H1 (cell line): ENCODE measurements at places on chromosomes 2 and 18. TPM values are rescaled to one million over a fixed set of nuclear protein-coding genes. Genes with fewer than 3 reads are reported as not detected.

DNA sequence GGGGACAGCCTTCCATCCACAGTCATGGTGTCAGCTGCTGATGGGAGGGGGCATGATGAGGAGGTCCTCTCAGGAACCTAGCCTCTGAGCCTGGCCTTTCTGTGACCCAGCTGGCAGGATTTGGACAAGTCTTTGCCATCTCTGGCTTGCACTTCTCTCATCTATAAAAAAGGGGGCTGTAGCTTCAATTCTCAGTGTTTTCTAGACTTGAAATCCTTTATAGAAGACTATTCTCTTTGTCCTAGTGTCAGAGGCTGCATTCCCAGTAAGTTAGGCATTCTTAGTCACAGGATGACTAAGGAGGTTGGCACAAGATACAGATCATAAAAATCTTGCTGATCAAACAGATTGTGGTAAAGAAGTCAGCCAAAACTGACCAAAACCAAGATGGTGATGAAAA is 958.5 kb downstream of the CNTNAP5 start:
- no peak for DNase-seq

DNA sequence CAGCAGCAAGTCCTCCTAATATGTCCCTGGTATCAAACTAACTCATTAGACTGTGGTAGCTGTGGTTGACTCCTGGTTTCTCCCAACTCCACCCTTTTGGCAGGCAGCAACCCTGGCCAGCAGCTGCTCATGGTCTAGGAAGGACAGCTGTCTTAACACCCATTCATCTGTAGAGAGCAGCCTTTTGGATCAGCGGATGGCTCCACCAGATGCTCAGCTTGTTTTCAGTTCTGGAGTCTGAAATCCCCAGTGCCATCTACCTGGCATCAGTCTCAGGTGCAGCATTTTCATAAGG is 100.5 kb downstream of the SPOPL start:
- DNase-seq = no peak

GRCh38 chr18:2914881-2915240 is 68.1 kb downstream of the EMILIN2 start:
- no peak for DNase-seq

GRCh38 chr2:144480285-144480684 is 39.6 kb downstream of the ZEB2 start:
- no peak for DNase-seq

- peak; percentile 83 for DNase-seq
Measured at GRCh38 chr2:70901227-70902066, 34.3 kb upstream of the ATP6V1B1 start.

LBX2 gene
- polyA plus RNA-seq = 0.27 and 0.42 TPM in 2 replicates

DNA sequence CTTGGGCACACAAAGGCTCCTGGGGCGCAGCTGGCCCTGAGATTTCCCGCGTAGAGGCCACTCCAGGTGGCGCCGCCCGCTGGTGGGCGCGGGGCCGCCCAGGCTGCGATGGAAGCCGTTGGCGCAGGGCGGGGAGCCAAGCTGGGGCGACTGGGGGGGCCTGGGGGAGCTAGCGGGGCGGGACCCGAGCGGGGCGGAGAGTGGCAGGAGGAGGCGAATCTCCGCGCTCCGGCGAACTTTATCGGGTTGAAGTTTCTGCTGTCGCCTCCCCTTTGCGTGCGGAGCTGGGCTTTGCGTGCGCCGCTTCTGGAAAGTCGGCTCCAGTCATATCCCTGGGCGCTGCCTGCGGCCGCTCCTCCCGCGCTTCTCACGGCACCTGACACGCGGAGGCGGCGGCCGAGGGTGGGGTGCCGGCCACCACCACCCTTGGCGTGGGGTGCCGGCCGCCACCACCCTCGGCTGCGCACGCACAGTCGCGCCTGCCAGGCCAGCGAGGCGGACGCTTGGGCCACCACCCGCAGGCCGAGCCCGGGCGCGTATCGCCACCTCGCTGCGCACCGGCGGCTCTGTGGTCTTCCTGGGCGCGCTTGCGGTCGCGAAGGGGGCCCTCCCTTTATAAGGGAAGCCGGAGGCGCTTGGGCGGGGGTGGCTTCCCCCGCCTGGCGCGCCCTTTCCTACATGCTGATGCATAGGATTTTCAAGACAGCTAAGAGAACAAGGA is 919 bp upstream of the CYP1B1 start:
- no peak for DNase-seq

DNA sequence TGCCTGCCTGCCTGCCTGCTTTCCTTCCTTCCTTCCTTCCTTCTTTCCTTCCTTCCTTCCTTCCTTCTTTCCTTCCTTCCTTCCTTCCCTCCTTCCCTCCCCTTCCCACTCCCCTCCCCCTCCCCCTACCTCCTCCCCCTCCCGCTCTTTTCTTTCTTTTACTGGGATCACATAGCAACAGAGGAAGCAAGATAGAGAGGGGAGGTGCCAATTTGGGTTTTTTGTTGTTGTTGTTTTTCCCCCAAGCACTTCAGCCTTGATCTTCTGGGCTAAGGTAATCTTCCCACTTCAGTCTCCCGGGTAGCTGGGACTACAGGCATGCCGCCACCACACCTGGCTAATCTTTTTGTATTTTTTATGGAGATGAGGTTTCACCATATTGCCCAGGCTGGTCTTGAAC is 20.0 kb downstream of the PPM1B start:
- DNase-seq = no peak

DNA sequence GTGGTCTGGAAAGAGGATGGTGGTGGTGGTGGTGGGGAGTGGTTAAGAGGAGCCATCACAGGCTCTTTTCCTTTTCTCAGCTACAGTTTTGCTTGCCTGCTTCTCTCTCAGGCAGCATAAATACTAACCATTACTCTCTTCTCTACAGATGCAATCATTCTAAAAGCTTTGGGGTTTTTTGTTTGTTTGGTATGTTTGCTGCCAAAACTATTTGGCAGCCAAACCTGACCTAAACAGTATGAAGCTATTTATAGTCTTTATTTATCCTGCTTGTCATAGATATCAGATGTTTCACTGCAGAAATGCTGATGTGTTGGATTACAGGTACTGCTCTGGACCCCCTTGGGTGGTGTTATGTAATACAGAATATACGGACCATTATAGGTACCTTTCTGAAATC is 15.3 kb downstream of the SIX3 start:
- DNase-seq = no peak

- peak; percentile 61 for DNase-seq
Measured at GRCh38 chr2:18387441-18388206, 172.8 kb downstream of the RDH14 start.

DNA sequence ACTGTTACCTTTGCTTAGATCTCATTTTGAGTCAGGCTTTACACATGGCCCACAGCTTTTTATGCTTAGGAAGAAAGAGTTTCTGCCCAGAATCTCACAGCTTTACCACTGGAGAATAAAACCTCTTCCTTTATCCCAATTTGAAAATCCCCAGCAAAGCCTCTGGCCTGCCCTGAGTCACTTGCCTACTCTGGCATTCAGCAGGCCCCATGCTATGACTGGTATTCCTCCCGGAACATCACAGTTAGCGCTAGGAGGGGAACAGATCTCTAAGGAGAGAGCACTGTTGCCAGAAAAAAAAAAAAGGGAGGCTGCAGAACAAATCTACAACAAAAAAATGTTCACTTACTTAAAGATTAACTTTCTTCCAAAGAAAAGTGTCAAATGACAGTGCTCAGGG is 152.9 kb upstream of the DNMT3A start:
- peak; percentile 2 for DNase-seq

DNA sequence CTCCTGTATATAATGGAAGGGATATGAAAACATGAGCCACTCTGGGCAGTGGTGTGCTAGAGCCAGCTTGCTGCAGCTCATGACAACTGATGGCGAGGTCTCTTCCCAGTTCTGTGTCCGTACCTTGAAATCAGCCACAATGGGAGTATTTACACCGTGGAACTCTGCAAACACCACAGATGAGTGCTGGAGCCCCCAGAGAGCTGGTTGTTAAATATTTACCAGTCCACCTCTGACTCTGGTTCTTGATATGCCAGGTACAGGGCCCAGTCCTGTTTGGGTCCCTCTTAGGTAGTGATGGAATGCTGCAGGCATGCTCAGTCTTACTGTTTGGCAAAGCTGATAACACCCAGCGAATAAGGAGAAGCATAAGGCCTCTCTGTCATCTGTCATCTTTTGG is 116.1 kb upstream of the GLI2 start:
- no peak for DNase-seq

DNA sequence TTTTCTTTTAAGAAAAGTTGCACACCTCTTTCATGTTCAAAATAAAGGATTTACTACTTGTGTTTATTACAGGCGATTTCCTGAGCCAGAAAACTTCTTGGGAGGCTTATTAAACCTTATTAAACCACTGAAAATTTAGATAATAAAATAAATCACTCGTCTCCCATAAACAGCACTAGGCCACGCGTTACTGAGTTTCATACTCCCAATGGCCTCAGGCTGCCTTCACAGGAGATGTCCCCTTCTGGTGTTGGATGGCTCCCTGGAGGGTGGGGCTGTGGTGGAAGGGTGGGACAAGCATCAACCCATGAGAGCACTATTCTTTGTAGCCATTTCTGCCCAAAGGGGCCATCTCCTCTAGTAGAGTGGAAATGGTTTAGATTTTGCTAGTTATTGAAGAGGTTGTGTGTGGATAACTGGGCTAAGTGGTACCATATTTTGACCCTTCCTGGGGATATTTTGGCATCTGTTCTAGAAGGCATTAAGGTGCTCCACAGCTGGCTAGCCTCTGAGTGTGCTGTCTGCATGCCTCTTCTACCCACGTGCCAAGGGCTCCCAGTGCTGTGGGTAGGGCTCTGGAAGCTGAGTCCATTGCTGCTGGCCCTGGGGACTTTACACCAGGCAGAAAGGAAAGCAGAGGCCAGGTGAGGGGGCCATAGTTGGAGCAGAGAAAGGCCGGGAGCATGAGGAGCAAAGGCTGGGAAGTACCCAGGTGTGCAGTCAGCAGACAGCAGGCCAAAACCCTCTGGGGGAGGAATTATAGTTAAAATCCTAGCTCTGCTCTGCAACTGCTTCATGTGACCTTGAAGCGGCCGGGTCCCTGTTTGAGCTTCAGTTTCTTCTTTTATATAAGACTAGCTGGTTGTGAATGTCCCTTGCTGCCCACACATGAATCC is 121.7 kb upstream of the SMAD2 start:
- no peak for DNase-seq

GRCh38 chr2:59390581-59390980 is 1149.5 kb upstream of the FANCL start:
- DNase-seq = no peak

CD8A gene
- polyA plus RNA-seq = 0.14 and 0.20 TPM in 2 replicates

DNA sequence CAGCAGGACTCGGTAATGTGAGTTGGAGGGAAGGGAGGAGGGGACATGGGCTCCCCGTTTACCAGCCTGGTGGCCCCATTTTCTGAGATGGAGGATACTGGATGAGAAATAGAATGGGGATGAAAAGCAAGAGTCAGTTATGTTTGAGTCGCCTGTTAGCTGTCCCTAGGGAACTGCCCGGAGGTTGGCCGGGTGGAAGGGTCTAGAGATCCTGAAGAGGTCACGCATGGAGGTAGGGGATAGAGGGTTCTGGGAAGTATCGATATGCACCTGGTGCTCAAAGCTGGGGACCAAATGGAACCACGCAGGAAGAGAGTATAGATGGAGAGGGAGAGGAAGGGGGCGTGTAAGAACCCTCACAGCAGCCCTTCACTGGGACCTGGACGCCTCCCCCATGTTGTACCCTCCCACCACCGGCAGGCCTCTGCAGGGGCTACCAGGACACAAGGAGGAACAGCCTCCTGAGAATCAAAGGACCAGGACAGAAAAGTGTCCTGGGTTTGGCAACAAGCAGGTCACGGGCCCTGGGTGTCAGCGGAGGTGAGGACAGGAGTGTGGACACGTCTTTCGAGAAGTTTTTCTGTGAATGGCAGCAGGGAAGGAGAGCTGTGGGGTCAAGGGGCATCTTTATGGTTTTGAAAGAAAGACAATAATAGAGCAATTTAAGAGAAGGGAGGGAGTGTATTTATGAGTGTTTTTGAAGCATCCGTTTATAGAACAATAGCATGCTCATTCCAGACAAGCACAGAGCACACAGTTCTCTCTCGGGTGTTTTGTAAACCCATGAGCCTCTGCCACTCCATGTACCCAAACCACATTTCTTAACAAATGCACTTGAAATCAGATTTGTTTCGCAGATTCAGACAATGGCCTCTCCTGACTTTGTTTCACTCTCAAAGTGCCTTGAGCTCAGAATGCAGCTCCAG is 132.2 kb downstream of the SMAD7 start:
- DNase-seq = peak; percentile 37

GRCh38 chr2:116073731-116074130 is 1631.3 kb downstream of the DPP10 start:
- no peak for DNase-seq

DNA sequence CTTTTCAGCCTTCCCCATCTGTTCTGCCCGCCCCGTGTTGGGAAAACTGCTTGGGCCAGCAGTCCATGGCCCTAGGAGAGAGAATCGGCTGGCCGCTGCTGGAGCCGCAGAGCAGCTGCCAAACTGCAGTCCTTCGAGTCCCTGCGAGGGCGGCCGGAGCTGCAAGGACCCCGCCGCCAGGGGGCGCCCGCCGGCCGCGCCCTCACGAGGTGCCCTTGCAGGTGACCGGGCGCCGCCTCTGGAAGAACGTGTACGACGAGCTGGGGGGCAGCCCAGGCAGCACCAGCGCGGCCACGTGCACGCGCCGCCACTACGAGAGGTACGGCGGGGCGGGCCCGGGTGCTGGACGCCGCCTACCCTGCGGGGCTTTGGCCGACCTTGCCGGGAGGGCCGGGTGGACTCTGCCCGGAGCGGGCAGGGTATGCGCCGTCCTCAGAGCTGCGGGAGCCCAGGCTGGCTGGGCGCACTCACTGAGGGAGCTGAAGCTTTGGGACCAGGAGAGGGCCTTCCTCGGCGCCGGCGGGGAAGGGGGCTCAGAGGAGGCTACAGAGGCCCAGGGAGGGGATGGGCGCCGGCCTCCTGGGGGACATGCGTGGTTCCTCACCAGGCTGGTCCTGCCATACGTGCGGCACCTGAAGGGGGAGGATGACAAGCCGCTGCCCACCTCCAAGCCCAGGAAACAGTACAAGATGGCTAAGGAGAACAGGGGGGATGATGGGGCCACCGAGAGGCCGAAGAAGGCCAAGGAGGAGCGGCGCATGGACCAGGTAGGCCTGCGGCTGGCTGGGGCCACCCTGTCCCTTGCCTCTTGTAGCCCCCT is 13.6 kb downstream of the ARID5A start:
- peak; percentile 71 for DNase-seq

G6PC2 gene
- polyA plus RNA-seq = not detected in 2 replicates

MAB21L4 gene
- 0.08 and 0.11 TPM in 2 replicates for polyA plus RNA-seq

BCL11A gene
- 11.9 and 12.2 TPM in 2 replicates for polyA plus RNA-seq

DNA sequence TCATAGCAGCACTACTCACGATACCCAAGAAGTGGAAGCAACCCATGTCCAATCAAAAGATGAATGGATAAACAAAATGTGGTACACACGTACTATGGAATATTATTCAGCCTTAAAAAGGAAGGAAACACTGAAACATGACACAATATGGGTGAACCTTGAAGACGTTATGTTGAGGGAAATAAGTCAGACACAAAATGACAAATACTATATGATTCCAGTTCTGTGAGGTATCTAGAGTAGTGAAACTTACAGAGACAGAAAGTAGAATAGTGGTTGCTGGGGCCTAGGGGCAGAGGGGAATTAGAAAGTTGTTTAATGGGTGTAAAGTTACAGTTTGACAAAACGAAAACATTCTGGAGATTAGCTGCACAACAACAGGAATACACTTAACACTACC is 24.7 kb downstream of the TLK1 start:
- no peak for DNase-seq

GRCh38 chr2:120472031-120472430 is 126.1 kb downstream of the INHBB start:
- no peak for DNase-seq
